Peyer's patch (tissue), 4 donors: ENCODE measurements at places on chromosomes 5 and 9. TPM values are rescaled to one million over a fixed set of nuclear protein-coding genes. Genes with fewer than 3 reads are reported as not detected.
A peak's percentile ranks its signal among the peaks of the same experiment; 100 is the strongest.

Gene MCIDAS
- total RNA-seq: not detected

Gene INSL4
- total RNA-seq: not detected

Gene GDF9
- total RNA-seq: not detected

Gene GCNT4
- total RNA-seq: 17.2 TPM

DNA sequence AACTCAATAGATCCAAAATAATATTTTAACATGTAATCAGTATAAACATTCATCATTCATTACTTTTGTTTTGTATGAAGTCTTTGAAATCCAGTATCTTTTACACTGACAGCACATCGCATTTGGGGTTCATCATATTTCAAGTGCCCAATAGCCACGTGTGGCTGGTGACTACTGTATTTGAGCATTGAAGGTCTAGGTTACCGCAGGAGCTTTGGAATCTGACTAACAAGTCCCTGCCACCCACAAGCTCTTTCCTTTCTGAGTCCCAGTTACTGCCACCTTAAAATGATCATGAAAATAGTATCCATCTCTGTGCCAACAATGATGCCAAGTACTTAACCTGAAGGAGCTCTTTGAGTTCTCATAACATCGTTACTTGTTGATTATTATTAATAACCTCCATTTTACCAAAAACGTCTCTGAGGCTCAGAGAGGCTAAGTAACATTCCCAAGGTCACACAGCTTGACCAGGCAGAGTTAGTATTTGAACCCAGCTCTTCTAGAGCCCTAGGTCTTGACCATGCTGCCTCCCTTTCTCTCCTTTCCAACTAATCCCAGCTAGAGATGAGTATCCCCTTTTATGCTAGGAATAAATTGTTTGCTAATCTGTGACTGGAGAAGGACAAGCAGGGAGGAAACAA, 24.2 kb downstream of the ARHGEF37 start:
- no peak for DNase-seq

DNA sequence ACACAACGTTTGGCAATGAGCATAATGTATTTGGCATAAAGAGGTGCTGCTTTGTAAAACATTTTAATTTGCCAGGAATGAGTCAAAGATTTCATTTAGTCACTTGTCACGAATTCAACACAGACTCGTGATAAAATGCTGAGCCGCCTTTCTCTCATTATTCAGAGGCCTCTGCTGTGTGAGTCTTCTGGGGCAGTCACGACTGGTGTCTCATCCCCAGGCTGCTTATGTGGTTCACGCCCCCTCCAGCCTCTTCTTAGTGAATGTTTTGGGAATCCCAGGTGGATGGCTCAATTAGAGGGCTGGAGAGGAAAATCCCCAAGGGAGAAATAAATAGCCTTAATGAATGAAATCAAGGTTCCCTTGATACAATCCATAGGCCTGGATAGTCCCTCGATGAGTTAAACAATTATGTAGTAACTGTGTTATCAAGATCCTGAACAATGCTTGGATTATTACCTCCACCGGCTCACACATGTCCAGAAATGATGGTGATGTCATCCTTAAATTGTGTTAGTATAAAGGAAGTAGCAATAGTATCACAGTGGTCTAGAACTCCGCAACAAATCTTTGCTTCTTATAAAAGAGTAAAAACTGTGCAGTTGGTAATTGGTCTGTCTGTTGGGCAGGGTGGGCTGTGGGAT, 192.1 kb upstream of the ADAMTS16 start:
- no peak for DNase-seq

DNA sequence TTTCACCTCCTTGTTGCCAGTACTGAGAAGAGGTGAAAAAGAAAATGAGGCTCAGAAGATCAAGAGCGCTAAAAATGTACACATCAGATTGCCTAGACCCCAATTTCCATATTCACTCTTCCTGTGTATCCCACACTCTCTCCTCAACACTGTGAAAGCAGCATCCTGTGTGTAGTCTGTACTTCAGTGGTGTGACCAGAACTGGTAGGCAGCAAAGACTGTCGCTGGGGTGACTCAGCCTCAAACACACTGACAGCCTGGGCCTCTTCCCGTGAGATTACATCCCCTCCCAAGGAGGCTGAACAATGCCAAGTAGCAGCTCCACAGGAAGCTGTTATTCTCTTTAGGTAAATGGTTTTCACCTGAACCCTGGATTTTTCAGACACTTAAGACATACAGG, 135.5 kb downstream of the CCDC192 start:
- DNase-seq: no peak

GRCh38 chr5:110653231-110653970, 73.1 kb downstream of the TMEM232 start:
- DNase-seq: no peak

- no peak for DNase-seq
These were observed 78.9 kb downstream of the APBA1 start for GRCh38 chr9:69593301-69593700.

DNA sequence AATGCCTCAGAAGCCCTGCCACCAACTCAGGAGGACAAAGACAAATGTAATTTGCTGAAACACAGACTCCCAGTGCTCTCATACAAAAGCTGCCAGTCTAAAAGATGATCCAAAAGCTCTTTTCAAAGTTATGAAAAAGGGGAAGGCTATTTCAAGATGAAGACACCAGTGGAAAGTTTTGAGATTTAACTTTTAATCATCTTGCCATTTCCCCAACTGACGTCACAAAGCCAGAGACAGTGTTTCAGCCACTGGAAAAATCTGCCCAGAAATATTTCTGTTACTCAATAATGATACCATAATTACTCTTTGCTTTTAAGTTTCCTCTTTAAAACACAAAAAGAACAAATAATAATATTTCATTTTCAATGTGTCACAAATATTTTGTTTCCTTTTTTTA, 20.9 kb downstream of the ENG start:
- DNase-seq: no peak

GRCh38 chr9:127586537-127586936, 25.5 kb upstream of the STXBP1 start:
- peak; percentile 65 for DNase-seq

GRCh38 chr9:28848671-28849070, 1275.4 kb upstream of the C9orf72 start:
- DNase-seq: no peak

- DNase-seq: no peak
These were observed 18.4 kb upstream of the IL17B start for GRCh38 chr5:149397530-149397929.

DNA sequence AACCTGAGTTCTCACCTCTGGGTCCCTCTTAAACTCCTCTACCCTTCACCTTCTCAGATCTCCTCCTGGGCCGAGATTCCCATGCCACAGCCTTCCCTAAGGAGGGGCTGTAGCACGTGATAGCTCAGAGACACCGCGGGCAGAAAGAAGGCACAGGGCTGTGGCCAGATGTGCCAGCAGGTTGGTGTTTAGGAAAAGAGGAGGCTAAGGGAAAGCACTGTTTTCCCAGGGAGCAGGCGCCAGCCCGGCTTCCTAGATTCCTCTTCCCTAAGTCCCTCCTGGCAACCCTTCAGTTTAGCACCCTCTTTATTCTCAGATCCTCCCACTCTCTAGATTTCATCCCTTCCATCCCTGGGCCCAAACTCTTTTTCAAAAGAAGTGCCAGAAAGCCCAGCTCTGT, 59.4 kb upstream of the CCNG1 start:
- DNase-seq: no peak
